Cerebellar nuclear complex (tissue), 1 donor: ENCODE measurements at places on chromosomes 5 and 9.

- no peak for DNase-seq
These were observed 71.0 kb upstream of the PLPP6 start for GRCh38 chr9:4591123-4591500.

DNA sequence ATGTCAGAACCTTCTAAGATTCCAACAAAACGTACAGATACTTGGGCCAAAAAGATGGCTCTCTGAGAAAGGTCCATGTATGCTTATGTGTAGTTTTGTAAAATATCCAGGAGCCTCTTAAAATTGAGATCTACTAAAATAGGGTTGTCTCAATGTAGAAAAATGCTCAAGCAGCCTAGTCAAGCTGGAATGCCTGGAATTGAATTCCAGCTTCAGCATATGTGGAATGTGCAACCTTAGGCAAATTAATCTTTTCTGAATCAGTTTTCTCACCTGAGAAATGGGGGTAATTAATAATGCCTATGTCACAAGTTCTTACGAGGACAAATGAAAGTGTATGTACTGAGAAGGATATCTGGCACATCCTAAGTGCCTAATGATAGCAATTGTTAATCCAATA, 662.4 kb downstream of the DTWD2 start:
- no peak for DNase-seq

GRCh38 chr5:15799612-15800011, 299.6 kb downstream of the FBXL7 start:
- no peak for DNase-seq

- DNase-seq = no peak
These were observed 26.2 kb upstream of the RICTOR start for GRCh38 chr5:39100301-39100850.

DNA sequence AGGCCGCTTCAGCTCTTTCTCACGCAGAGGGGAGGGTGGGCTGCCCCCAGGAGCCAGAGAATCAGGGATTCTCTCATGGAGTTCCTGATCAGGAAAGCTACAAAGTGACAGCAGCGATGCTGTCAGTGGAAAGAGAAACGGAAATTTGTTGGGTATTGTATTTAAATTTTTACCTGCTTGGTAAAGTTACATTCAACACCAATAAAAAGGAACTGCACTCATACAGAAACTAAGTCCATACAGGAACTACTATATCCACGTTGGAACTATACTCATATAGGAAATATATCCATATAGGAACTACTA, 325.5 kb upstream of the IRX4 start:
- DNase-seq = no peak

DNA sequence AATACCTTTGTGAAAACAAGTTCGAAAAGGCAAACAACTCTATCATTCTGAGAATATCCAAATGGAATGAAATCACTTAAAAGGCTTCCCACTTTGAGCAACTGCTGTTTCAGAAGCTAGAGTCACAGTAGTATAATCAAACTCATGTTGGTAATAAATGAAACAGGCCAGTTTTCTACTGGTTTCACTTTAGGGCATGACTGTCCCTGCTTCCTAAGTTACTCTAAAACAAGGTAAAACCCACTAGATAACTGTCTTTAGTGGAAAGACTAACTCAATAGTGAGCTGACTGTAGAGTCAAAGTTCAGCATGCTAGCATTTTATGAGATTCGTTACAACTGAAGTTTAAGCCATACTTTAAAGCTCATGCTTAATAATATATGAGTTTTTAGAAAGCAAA, 6.0 kb downstream of the CDC26 start:
- DNase-seq = no peak

- no peak for DNase-seq
These were observed 27.1 kb downstream of the ZCCHC10 start for GRCh38 chr5:132999246-132999645.

GRCh38 chr5:176887252-176887849, 11.8 kb downstream of the HK3 start:
- no peak for DNase-seq

- no peak for DNase-seq
These were observed 44.0 kb downstream of the PTCD2 start for GRCh38 chr5:72364171-72364570.

DNA sequence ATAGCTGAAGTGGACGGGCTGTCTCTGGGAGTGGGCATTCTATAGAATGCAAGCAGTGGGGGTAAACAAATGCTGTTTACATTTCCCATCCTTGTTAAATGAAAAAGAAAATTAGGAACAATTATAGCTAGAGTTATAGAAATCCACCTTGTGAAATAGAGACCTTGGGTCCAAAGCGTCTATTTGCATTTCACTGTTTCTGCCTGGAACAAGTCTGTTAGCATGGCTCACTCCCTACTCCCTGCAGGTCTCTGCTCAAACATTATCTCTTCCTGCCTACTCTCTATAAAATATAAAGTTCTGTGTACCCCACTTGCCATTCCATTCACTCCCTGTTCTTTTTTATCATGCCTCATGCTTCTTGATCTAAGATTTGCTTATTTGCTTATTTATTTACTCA, 975.7 kb upstream of the WWC1 start:
- DNase-seq = no peak

DNA sequence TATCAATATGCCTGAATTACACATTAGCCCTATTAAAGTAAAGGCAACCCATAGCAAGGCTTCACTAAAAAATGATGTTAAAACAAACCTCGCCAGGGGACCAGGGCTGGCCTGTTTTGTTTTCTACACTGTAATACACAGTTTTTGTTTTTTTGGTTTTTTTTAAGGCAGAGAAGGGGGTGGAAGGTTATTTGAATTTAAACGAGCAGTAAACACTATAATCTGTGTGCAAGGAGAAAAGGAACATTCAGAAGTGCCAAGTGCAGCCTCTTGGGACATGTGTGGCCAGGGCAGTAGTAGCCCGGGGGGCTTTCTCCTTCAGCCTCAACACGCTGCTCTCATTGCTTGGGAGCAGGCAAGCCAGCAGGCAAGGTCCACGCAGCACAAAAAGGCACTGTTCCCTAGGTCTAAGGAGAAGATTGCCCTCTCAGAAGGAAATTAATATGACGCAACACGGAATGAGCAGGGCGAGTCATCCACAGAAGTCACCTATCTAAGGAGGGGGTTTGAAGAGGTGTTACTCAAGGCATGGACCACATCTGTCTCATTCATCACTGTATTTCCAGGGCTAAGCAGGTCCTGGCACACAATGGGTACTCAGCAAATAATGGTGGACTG, 16.2 kb downstream of the SIL1 start:
- DNase-seq = no peak

DNA sequence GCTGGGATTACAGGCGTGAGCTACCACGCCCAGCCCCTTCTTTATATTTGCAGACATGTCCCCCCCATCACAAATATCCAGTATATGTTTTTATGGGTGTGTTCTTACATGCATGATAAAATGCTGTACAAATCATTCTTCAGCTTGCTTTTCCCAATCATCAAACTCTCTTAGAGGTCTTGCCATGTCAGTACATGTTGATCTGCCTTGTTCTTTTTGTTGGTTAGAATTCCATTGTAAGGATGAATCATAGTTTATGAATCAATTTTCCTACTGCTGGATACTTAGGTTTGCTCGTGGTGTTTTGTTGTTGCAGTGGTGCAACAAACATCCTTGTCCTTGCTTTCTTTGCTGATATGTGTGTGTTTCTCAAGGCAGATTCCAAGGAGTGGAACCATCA, 79.9 kb upstream of the NEURL1B start:
- DNase-seq = no peak

DNA sequence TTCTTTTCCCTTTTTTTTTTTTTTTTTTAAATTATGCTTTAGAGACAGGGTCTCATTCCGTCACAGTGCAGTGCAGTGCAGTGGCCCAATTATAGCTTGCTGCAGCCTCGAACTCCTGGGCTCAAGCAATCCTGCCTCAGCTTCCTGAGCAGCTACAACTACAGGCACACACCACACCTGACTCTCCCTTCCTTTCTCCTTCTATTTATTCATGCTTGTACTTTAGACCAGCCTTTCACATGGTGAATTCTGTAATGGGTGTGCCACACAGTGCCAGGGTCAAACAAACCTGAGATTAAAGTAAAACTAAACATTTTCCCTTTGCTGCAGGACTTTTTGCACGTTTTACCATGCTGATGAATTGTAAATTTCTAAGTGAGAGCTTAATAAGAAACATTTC, 8.0 kb downstream of the SH3RF2 start:
- no peak for DNase-seq

- DNase-seq = no peak
These were observed 186.2 kb downstream of the DCP2 start for GRCh38 chr5:113162770-113163169.

- no peak for DNase-seq
These were observed 29.5 kb upstream of the SMAD5 start for GRCh38 chr5:136103118-136103517.

GRCh38 chr9:130698514-130698913, 4.9 kb downstream of the EXOSC2 start:
- DNase-seq = no peak

- DNase-seq = no peak
These were observed 1.9 kb upstream of the TMEM171 start for GRCh38 chr5:73118391-73118973.

- peak; percentile 0 for DNase-seq
These were observed 655 bp upstream of the RAI14 start for GRCh38 chr5:34655354-34655991.

GRCh38 chr5:171745602-171746001, 40.0 kb upstream of the SMIM23 start:
- no peak for DNase-seq

- no peak for DNase-seq
These were observed 1.8 kb downstream of the NUDT2 start for GRCh38 chr9:34331196-34331595.

GRCh38 chr9:121237916-121238315, 30.0 kb upstream of the GSN start:
- DNase-seq = no peak

GRCh38 chr5:67156976-67157583, 39.5 kb downstream of the CD180 start:
- no peak for DNase-seq

DNA sequence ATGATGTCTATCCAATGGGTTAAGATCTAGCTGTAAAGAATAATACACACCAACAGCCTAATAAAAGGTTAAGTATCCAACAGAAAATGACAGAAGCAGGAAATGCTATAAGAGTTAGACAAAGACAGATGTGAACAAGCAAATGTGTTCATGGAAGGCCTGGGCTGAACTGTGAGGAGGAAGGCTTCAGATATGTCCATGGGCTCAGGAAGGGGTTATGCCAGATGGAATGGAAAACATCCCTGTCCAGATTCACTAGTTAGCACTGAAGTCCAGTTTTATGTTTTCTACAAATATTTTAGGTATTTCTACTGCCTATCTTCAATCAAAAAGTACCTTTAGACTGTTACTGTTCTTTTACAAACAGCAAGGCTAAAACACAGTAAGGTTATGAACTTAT, 27.1 kb downstream of the ERAP1 start:
- no peak for DNase-seq

DNA sequence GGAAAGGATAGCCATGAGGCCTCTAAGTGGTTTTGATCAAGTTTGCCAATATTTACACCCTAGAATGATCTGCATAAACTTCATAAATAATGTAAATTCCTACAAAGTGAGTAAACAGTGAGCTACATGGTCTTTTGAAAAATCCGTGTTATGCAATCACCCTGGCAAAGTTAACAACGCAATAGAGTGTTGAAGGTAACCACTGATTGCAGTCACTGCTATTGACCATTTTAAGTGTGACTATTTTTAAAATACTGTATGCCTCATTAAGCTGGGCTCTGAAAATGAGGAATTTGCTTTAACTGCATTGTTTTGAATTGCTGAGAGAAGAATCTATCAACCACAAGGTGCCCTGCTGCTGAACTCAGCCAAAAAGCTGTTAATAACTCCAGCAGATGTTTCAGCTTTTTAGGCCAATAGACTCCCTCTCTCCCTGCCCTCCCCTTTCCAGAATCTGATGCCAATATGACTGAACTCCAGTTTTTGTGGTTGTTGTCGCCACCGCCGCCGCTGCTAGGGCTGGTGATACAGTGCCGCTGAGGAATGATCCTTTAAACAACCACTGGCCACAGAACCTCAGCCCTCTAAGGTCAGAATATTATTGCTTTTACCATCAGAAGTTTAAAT, 35.3 kb upstream of the SMARCA2 start:
- no peak for DNase-seq

DNA sequence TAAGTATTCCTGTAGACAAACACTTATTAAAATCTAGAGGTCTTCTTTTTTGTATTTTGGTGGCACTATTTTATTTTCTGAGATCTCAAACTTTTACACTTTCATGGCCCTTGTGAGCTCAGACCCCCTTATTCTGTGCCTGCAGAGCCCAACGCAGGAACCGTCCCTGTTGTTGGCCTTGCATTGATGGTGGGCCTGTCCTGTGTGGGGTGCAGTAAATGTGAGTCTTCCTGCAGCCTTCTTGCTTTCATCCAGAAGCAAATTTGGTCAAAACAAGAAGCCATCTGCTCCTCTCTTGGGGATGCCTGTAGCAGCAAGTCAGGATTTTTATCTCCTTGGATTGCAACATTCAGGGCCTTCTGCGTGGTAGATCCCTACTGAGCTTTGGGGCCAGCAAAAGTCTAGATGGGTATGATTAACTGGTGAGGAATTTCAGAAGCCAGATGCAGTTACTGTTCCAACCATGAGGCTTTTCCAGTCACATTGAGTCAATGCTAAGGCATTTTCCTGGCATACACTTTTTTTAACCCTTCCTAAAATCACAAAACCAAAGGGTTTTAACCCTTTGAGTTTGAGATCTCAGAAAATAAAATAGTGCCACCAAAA, 31.7 kb downstream of the BASP1 start:
- no peak for DNase-seq

GRCh38 chr9:69076550-69076949, 41.0 kb downstream of the FXN start:
- DNase-seq = no peak

- DNase-seq = no peak
These were observed 57.4 kb downstream of the PPIP5K2 start for GRCh38 chr5:103177543-103177942.

DNA sequence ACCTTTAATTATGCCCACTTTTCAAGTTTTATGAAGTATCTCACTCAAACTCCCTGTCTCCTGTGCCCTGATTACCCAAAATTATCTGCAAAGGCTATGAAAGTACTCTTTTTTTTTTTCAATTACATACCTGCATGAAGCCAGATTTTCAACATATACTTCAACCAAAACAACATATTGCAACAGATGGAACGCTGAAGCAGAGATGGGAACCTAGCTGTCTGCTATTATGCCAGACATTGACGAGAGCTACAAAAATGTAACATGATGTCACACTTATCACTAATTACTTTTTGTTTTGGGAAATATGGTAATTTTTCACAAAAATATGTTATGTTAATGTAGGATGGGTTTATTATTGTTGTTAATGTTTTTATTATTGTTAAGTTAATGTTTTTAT, 86.5 kb upstream of the SLC1A3 start:
- DNase-seq = no peak

GRCh38 chr9:2023532-2023931, 8.4 kb downstream of the SMARCA2 start:
- DNase-seq = no peak

GRCh38 chr9:95819636-95820035, 55.9 kb upstream of the ERCC6L2 start:
- DNase-seq = no peak

DNA sequence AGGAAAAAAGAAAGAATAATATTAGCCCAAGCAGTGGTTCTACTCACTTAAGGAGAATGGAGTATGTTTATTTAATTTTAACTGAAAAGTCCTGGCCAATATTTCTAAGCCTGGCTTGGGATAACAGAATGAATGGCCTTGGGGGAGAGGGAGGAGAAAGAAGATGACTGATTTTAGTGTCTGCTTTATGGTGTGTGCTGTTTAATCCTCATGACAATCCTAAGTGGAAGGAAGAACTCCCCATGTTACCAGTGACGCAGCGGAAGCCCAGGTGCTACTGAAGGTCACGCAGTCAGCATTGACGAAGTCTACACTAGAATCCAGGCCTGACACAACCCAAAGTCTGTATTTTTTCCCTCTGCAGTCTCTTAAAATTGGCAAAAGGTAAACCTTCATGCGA, 50.5 kb downstream of the PALM2AKAP2 start:
- DNase-seq = no peak
